ENCODE measurements at places on chromosomes 7 and 10. TPM values are rescaled to one million over a fixed set of nuclear protein-coding genes. Genes with fewer than 3 reads are reported as not detected.

GRCh38 chr7:151920488-151920887 is 35.8 kb upstream of the GALNTL5 start:
- no peak for DNase-seq

DNA sequence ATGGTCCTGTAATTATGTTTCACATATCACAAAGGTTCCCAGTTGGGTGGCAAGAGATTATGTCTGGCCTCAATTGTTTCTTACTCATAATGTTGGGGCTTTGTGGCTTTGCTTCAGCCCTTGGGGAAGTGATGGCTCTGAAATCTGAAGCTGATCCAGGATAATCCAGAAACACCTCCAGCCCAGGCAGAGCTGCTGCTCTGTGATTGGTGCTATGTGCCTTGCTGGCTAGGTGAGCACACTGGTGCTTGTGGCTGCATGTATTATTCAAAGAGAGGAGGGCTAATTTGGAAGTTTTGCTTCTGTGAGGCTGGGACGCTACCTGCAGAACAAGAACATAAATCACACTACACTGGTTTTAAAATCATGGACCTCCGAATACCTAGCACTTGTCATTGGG is 346.6 kb upstream of the MGMT start:
- DNase-seq, result no peak

- DNase-seq, result no peak
Observed at GRCh38 chr7:74212661-74213060, 2.9 kb downstream of the LAT2 start.

- no peak for DNase-seq
Observed at GRCh38 chr7:25083201-25083600, 41.9 kb downstream of the CYCS start.

DNA sequence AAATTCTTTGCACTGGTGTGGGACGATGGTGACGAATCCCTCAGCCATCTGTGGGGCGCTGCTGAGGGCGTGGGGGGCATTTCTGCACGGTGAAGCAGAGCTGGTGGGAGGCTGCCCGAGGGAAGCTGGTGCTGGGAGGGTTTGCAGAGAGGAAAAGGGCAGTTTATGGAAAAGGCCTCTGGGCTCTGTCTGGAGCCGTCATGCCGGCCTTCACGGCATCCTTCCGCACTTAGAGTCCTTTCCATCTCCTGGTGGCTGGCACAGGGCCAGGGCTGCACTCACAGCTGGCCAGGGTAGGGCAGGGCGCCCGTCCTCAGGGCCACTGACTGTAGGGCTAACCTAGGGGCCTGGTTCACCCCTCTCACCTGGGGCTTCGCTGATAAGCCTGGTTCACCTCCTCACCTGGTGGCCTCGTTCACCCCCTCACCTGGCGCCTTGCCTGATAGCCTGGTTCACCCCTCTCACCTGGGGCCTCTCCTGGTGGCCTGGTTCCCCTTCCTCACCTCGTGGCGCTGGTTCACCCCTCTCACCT is 598 bp upstream of the AMZ1 start:
- DNase-seq, result no peak

The ADRA2A gene
- not detected for polyA plus RNA-seq

Data from A549 (cell line).